ENCODE measurements at places on chromosomes 12 and 14. TPM values are rescaled to one million over a fixed set of nuclear protein-coding genes. Genes with fewer than 3 reads are reported as not detected.

- no peak for DNase-seq
Observed at GRCh38 chr12:96242597-96242996, 48.4 kb downstream of the ELK3 start.

DNA sequence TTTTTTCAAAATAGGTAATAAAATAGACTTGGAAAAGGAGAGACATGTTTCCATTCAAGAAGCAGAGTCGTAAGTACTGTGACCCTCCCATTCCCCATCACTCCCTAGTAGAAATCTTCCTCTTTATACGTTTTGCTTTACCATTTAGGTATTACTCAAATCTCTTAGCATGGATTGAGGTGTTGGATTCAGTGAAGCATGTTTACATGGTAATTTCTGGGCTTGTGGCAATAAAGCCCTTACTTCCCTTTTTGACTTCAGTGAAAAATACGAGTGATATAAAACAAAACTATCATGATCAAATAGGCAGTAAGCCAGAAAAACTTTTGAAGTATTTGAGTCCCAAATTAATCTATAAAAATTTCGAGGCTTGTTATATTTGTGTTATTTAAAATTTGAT lies 27.4 kb downstream of the RAB21 start:
- DNase-seq: no peak

DNA sequence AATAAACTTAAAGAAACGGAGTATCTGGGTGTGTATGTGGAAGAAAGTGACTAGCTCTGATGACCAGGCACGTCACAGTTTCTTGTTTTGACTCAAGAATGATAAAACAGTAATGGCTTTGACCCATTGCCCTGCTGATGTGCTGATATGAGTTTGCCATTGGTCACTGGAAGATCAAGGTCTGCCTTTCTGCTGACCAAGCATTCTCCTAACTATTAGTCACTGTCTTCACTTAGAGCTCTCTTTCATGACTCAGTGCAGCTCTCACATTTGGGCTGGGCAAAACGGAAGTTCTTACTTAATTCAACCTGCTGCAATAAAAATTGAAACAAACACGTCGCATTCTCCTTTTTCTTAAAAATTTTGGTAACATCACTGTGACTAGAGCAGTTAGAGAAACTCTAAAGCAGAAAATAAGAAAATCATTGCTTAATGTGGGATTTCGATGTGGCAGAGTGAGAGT lies 366.7 kb downstream of the BTG1 start:
- DNase-seq: no peak

DNA sequence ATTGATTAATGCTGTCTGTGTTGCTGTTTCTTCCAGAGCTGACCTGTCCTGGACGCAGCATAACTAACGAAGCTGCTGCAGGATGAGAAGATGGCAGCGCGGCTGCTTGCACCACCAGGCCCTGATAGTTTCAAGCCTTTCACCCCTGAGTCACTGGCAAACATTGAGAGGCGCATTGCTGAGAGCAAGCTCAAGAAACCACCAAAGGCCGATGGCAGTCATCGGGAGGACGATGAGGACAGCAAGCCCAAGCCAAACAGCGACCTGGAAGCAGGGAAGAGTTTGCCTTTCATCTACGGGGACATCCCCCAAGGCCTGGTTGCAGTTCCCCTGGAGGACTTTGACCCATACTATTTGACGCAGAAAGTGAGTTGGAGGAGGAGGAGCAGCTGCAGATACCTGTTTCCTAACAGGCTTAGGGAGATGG lies 71.7 kb downstream of the SCN8A start:
- DNase-seq: no peak

DNA sequence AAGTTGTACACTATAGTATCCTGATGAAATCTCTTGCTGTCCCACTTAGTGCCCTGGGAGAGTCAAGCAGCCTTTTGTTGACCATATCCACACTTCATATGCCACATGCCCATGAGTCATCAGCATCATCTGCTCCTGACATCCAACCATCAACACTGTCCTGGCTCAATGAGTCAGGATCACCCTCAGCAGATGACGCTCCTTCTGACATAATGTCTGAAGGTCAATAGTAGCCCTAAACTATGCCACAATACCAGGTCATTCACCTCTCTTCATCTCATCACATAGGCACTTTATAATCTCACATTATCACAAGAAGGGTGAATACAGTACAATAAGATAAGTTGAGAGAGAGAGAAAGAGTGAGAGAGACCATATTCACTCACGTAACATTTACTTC lies 369.0 kb upstream of the FAR2 start:
- DNase-seq: no peak

DNA sequence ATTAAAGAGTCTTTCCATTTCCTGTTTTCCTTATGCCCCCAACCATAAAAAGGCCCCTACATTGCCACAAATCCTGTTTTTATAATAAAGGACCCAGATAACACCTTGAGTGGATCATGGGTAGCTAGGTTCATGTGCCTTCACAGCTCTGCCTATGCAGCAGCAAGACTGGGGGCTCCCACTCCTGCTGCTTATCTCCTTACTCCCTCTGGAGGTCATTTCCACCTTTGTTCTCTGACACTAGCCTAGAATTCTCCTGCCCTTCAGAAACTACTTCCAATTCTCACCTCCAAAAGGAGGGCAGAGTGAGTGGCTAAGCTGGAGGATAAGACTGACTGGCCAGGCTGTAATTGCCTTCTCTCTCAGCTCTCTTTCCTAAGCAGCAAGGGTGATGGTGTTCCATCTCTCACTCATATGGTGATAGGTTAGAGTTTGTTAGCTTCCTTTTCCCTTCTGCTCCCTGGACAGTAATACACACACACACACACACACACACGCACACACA lies 20.0 kb upstream of the STAC3 start:
- DNase-seq: no peak

- no peak for DNase-seq
Observed at GRCh38 chr14:77077040-77077439, 21.0 kb upstream of the CIPC start.

DNA sequence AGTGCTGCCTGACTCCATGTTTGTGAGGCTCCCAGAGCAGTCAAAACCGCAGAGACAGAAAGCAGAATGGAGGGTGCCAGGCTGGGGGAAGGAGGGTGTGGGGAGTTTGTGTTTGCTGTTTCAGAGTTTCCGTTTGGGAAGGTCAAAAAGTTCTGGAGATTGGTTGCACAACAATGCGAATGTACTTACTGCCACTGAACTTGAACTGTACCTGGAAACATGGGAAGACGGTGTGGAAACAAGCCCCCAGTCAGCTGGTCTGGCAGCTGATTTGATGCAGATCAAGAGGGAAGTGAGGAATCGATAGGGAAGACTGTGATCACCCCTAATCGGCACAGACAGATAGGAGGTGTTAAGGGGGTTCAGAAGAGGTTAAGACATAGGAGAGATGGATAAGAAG lies 35.3 kb upstream of the INF2 start:
- no peak for DNase-seq

DNA sequence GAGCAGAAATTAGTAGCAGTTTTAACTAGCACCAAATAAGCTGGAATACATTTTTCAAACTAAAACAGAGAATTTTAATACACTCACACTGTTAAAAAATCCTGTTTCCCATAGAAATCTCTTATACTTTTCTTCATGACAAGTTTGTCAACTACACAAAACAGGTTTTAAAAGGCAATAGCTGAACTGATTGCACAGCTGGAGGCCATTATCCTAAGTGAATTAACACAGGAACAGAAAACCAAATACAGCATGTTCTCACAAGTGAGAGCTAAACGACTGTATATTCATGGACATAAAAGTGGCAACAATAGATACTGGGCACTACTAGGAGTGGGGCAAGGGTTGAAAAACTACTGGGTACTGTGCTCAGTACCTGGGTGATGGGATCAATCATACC lies 11.6 kb upstream of the HAL start:
- DNase-seq: no peak

GRCh38 chr12:1643043-1643442 lies 14.0 kb downstream of the WNT5B start:
- no peak for DNase-seq

GRCh38 chr12:48615681-48616080 lies 45.8 kb upstream of the LALBA start:
- DNase-seq: no peak

- no peak for DNase-seq
Observed at GRCh38 chr12:18391151-18391550, 129.8 kb downstream of the PIK3C2G start.

DNA sequence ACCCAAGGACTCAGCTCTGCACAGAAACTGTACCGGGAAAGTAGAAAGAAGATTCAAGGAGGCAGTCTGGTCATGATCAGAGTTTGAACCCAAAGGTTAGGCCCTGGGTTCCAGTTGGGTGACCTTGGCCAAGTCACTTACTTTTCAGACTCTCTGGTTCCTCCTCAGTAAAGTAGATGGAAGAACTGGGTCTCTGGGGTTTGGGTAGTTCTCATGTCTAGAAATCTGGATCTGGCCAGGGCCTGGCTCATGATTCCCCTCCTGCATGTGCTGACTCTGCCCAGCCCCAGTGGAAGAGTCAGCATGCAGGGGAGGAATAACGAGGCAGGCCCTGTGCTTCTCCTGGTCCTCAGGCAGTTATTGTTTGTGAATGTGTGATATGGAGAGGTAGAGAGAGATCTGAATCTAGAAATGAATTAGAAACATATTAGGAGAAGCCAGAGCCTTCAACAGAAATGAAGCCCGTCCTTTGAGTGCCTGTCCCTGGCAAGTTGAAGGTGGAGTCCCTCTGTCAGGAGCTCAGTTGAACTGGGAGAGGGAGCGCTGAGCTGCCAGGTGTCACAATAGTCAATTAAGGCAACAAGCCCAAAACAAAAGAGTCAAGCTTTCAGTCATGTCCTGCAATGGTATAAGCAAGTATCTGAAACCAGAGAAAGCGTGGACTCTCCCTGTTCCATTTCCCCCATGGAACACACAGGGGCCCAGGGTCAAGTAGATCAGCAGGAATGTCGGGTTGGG lies 131.3 kb upstream of the HIF1A start:
- DNase-seq: no peak

DNA sequence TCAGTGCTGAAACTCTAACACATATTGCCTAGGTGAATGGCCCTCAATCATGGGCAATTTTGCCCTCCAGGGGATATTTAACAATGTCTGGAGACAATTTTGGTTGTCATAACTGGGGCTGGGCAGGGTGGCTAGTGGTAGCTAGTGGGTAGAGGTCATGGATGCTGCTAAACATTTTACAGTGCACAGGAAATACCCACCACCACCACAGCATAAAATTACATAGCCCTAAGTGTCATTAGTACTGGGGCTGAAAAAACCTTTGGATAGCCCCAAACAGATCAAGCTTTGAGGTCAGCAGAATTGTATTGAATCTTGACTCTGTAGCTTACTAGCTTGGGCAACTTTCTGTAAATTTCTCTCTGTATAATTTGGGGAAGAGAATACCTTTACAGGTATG lies 758.0 kb downstream of the BCL11B start:
- DNase-seq: no peak

- no peak for DNase-seq
Observed at GRCh38 chr14:96893966-96894622, 96.9 kb downstream of the VRK1 start.

C12orf60 gene
- 3.5 TPM for total RNA-seq

TMEM119 gene
- 0.24 TPM for total RNA-seq

NOXRED1 gene
- total RNA-seq: 1.8 TPM

BBOF1 gene
- total RNA-seq: 4.5 TPM
